Activated naive CD4-positive, alpha-beta T cell treated with anti-CD3 and anti-CD28 coated beads, Interleukin-2, amount 10 ng/mL, durations not matched to agents 7 days and 5 days (primary cell): ENCODE measurements at places on chromosomes 5 and 9.

DNA sequence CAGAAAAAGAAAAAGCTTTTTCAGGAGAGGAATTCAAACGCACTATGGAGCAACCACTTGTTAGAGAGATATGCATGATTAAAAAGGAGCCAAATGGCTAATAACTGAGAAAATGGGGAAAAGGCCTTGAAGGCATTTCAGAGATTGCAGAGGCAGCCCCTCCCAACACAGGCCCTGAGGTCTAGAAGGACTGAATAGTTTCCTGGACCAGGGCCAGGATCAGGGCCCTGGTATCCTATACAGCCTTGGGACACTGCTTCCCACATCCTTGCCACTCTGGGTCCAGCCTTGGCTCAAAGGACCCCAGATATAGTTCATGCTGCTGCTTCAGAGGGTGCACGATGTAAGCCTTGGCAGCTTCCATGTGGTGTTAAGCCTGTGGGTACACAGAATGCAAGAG lies 20.7 kb upstream of the FEM1C start:
- H3K36me3 ChIP-seq, result no peaks in the 10 kb centered on the region
- H3K27ac ChIP-seq, result no peak overlapping the region
- H3K27me3 ChIP-seq, result peaks cover 23% of the 10 kb centered on the region
- H3K4me3 ChIP-seq, result no peak overlapping the region
- H3K4me1 ChIP-seq, result no peaks in the 10 kb centered on the region

GRCh38 chr5:123754908-123755307 lies 242.9 kb downstream of the CSNK1G3 start:
- H3K4me1 ChIP-seq, result no peaks in the 10 kb centered on the region
- H3K36me3 ChIP-seq, result no peaks in the 10 kb centered on the region
- no peak for DNase-seq
- H3K4me3 ChIP-seq, result no peak overlapping the region
- no peaks in the 10 kb centered on the region for H3K27me3 ChIP-seq

DNA sequence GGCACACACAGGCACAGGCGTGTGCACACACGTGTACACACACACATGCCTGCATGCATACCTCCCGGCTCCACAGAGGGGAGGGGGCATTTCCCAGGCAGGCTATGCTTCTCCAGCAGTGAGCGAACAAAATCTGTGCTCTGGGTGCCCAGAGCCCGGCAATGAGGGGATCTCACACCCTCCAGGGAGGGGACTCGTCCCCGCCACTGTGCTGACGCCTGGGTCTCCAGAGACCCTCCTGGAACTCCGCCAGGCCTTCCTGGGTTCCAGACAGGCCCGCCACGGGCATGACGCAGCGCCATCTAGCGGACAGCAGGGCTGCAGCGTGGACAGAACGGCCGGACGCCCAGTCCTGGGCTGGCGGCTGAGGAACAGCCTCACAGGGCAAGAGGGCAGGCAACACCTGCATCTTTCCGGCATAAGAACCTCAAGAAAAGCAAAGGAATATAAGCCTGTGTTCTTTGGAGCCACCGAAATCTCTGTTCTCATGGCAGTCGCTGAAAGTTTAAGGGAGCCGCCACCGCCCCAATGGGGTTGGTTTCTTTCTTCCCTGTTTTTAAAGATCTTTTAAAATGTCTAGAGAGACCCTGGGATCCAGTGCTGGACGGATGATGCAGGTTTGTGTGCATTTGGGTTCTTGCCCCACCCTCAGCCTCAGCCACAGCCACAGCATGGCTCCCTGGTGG lies 135.6 kb upstream of the PPP1R26 start:
- H3K36me3 ChIP-seq, result no peaks in the 10 kb centered on the region
- H3K4me3 ChIP-seq, result no peak overlapping the region
- no peaks in the 10 kb centered on the region for H3K4me1 ChIP-seq
- peaks cover 15% of the 10 kb centered on the region for H3K27me3 ChIP-seq
- peak; percentile 64 for DNase-seq

- no peaks in the 10 kb centered on the region for H3K4me1 ChIP-seq
- DNase-seq, result no peak
- H3K36me3 ChIP-seq, result no peaks in the 10 kb centered on the region
- H3K4me3 ChIP-seq, result no peak overlapping the region
- H3K27me3 ChIP-seq, result peaks cover 5% of the 10 kb centered on the region
Measured at GRCh38 chr5:136086783-136087566, 45.7 kb upstream of the SMAD5 start.

- H3K27ac ChIP-seq, result no peak overlapping the region
- no peaks in the 10 kb centered on the region for H3K4me1 ChIP-seq
- H3K4me3 ChIP-seq, result no peak overlapping the region
- peaks cover 16% of the 10 kb centered on the region for H3K27me3 ChIP-seq
Measured at GRCh38 chr9:98896632-98897031, 47.1 kb upstream of the COL15A1 start.

DNA sequence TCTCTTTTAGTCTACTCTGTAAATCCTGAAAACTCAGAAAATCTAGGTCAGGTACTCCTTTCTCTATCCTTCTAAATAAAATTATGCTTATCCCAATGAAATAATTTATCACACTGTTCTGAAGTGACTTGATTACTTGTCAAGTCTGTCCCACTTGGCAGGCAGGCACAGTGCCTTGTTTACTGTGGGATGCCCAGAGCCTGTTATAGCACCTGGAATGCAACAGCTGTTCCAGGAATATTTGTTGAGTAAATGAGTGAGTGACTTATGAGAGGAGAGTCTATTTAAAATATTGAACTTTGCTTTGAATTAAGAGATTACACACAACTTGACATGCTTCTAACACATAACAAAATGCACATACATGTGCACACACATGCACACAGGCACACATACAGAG lies 130.0 kb downstream of the MPDZ start:
- H3K36me3 ChIP-seq, result no peaks in the 10 kb centered on the region
- DNase-seq, result no peak
- H3K27ac ChIP-seq, result no peak overlapping the region
- no peaks in the 10 kb centered on the region for H3K4me1 ChIP-seq
- no peak overlapping the region for H3K4me3 ChIP-seq

GRCh38 chr9:27365707-27366376 lies 68.9 kb upstream of the EQTN start:
- peaks cover 16% of the 10 kb centered on the region for H3K27me3 ChIP-seq
- peak overlapping the region; percentile 22 for H3K4me3 ChIP-seq
- H3K4me1 ChIP-seq, result peaks cover 43% of the 10 kb centered on the region
- DNase-seq, result peak; percentile 73

DNA sequence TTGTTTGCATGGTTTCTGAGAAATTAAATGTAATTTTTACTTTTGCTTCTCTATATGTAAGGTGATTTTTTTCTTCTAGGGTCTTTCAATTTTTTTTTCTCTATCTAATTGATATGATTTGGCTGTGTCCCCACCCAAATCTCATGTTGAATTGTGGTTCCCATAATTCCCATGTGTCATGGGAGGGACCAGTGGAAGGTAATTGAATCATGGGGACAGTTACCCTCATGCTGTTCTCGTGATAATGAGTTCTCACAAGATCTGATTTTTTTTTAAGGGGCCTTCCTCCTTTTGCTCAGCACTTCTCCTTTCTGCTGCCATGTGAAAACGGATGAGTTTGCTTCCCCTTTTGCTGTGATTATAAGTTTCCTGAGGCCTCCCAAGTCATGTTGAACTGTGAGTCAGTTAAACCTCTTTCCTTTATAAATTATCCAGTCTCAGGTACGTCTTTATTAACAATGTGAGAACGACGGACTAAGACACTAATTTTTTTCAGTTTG lies 150.8 kb downstream of the MTRR start:
- H3K36me3 ChIP-seq, result no peaks in the 10 kb centered on the region
- no peak for DNase-seq
- H3K27ac ChIP-seq, result no peak overlapping the region
- no peak overlapping the region for H3K4me3 ChIP-seq
- H3K27me3 ChIP-seq, result no peaks in the 10 kb centered on the region

- H3K36me3 ChIP-seq, result peaks cover 2% of the 10 kb centered on the region
- no peak overlapping the region for H3K27ac ChIP-seq
- DNase-seq, result no peak
- no peaks in the 10 kb centered on the region for H3K27me3 ChIP-seq
- no peak overlapping the region for H3K4me3 ChIP-seq
- no peaks in the 10 kb centered on the region for H3K4me1 ChIP-seq
Measured at GRCh38 chr9:131926360-131926922, 153.2 kb downstream of the MED27 start.

GRCh38 chr5:173010547-173011464 lies 27.2 kb downstream of the ATP6V0E1 start:
- DNase-seq, result no peak
- H3K27me3 ChIP-seq, result no peaks in the 10 kb centered on the region
- no peak overlapping the region for H3K27ac ChIP-seq
- no peak overlapping the region for H3K4me3 ChIP-seq
- peaks cover 11% of the 10 kb centered on the region for H3K36me3 ChIP-seq
- peaks cover 2% of the 10 kb centered on the region for H3K4me1 ChIP-seq

DNA sequence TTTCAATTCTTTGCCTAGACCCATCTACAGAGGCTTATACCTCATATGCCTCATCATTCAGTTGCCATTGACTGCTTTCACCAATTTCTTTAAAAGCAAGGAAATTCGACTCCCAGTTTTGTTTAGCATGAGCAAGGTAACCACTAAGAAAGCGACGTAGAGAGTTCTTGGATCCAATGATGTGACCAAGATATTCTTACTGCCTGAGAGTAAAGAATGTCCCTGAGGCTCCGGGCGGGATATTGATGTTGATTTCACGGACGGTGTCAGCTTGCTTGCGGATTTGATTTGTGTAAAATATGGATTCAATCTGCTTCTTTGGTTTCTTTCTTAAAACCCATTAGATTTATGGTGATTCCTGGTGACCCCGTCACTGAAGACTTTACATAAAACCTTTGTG lies 135.1 kb upstream of the ICE1 start:
- no peaks in the 10 kb centered on the region for H3K4me1 ChIP-seq
- H3K36me3 ChIP-seq, result no peaks in the 10 kb centered on the region
- no peak overlapping the region for H3K4me3 ChIP-seq
- DNase-seq, result no peak
- H3K27ac ChIP-seq, result no peak overlapping the region

DNA sequence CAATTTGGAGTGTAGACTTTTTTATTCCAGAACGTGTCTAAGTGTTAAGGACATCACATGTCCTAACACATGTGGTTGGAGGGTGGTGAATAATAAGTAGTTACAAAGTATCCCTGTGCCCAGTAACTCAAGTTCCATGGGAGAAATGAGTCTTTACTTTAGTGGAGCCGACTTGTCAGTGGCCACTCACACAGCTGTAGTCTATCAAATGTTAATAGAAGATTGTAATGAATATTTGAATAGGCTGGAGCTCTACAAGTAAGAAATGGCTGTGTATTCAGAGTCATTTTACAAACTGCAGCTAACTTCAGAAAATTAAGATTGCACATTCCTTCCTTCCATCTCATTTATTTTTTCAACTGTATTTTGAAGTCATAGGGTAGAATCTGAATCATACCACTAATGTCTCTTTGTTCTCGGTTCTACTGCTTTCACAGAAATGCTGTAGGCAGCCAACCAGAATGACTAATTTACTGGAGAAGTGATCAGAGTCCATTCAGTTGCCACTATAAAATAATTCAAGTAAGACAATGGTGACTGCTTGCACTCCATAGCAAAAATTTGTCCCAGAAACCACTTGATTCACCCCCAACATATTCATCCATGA lies 394.8 kb downstream of the NR2F1-AS1 start:
- DNase-seq, result no peak
- no peaks in the 10 kb centered on the region for H3K27me3 ChIP-seq
- no peaks in the 10 kb centered on the region for H3K4me1 ChIP-seq
- no peaks in the 10 kb centered on the region for H3K36me3 ChIP-seq
- no peak overlapping the region for H3K4me3 ChIP-seq

- H3K4me3 ChIP-seq, result no peak overlapping the region
- DNase-seq, result no peak
- H3K4me1 ChIP-seq, result peaks cover 8% of the 10 kb centered on the region
- no peak overlapping the region for H3K27ac ChIP-seq
- H3K36me3 ChIP-seq, result no peaks in the 10 kb centered on the region
Measured at GRCh38 chr5:176883700-176884570, 15.2 kb downstream of the HK3 start.

DNA sequence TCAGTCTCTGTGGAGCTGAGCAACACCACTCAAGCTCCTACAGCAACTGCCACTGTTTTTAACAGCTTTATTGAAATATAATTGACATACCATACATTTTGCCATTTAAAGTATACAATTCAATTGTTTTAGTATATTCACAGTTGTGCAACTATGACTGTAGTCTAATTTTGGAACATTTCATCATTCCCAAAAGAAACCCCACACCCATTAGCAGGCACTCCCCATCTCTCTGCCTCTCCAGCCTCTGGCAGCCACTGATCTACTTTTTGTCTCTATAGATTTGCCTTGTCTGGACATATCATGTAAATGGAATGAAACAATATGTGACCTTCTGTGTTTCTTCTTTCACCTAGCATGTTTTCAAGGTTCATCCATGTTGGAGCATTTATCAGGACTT lies 43.5 kb downstream of the RUSC2 start:
- peaks cover 3% of the 10 kb centered on the region for H3K27me3 ChIP-seq
- no peak for DNase-seq
- no peaks in the 10 kb centered on the region for H3K36me3 ChIP-seq
- H3K4me1 ChIP-seq, result peaks cover 5% of the 10 kb centered on the region
- H3K27ac ChIP-seq, result no peak overlapping the region

GRCh38 chr5:176812269-176813259 lies 2.2 kb downstream of the UNC5A start:
- no peak overlapping the region for H3K27ac ChIP-seq
- peak; percentile 35 for DNase-seq
- peaks cover 92% of the 10 kb centered on the region for H3K27me3 ChIP-seq
- H3K4me3 ChIP-seq, result no peak overlapping the region
- H3K4me1 ChIP-seq, result peaks cover 15% of the 10 kb centered on the region
- H3K36me3 ChIP-seq, result no peaks in the 10 kb centered on the region

GRCh38 chr5:93336330-93337110 lies 244.5 kb downstream of the NR2F1-AS1 start:
- no peaks in the 10 kb centered on the region for H3K36me3 ChIP-seq
- no peak overlapping the region for H3K27ac ChIP-seq
- no peaks in the 10 kb centered on the region for H3K27me3 ChIP-seq
- no peaks in the 10 kb centered on the region for H3K4me1 ChIP-seq
- no peak overlapping the region for H3K4me3 ChIP-seq

DNA sequence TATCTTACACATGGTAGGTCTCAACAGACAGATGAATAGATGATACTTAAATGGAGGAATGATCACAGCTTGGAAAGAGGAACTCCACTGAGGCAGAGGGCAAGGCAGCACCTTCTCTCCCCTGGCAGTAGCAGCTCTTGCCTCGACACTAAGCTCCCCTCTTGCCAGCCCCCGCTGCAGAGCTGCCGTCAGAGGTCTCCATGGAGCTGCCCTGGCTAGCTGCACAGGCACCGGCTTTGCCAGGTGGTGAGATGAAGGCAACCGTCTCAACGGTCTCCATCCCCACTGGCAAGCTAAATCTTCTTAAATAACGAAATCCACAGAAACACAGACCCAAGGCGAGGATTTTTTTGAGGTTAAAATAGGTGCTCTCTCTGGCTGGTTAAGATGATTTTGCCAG lies 81.2 kb downstream of the CRB2 start:
- no peak overlapping the region for H3K27ac ChIP-seq
- no peak overlapping the region for H3K4me3 ChIP-seq
- no peak for DNase-seq
- no peaks in the 10 kb centered on the region for H3K36me3 ChIP-seq

- no peak overlapping the region for H3K4me3 ChIP-seq
- H3K27me3 ChIP-seq, result peaks cover 67% of the 10 kb centered on the region
- no peak overlapping the region for H3K27ac ChIP-seq
- no peak for DNase-seq
Measured at GRCh38 chr9:35680331-35681105, 6.8 kb downstream of the CA9 start.
